Mammary epithelial cell (primary cell): ENCODE measurements at places on chromosomes 13 and 19. TPM values are rescaled to one million over a fixed set of nuclear protein-coding genes. Genes with fewer than 3 reads are reported as not detected.

DNA sequence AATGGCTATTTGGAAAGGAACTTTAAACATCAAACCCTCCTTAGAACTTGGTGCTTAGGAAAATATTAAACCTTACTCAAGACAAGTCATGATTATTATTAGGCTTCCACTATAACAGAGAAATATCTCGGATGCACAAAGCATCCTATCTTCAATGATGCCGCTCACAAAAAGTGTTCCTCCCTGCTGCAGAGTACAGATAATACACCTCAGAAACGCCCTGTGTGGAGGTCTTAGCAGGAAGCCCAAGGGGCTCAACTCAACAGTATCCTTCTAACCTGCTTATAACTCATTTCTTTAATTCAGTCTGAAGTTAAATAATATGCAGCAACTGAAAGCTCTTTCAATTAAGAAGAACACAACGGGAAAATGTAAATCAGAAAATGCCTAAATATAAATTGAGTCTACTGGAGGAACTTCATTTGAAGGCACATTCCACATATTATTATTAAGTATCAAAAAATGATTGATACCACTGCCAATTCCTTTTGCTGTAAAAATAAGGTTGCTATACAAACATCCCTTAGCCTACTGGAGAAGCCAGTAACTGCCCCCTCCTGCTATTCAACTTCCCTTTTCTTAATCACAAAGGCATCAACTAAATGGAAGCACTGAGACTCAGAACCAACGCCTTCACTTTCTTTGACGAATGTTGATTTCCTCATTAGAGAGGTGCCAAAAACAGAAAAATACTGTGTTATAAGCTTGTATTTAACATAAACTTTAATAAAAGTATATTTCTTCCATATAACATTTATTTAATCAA is 12.0 kb downstream of the ELF1 start:
- DNase-seq = no peak

DNA sequence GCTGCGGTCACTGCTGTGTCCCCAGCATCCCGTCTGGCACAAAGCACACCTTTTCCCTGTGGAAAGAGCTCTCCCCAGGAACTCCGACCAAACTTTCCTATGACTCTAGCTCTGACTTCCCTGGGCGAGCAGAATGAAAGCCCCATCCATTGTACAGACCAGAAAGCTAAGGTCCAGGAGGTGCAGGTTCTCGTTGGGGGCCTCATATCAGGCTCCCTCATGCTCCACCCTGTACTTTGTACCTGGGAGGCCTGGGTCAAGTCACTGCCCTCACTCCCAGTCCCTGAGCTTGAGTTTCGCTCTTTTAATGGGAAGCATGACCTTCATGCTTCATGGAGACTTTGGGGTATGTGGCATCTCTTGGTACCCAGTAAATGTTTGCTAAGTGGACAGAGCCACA is 18.4 kb downstream of the CYTH2 start:
- DNase-seq = no peak

DNA sequence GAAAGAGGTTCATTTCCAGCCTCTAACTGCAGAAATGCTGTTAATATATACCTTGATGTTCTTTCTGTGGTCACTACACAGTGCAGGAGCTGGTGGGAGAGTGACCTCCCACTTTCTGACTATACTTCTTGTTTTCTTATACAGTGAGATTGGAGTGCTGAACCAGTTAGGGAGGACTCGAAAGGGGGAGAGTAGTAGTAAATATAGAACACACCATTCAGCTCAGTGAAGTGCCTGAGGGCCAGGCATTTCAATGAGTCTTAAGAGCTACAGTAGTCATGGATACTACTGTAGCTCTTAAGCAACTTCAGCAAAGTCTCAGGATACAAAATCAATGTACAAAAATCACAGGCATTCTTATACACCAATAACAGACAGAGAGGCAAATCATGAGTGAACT is 372.9 kb downstream of the MTUS2 start:
- no peak for DNase-seq

Gene PVR
- 66.8 TPM for polyA plus RNA-seq

DNA sequence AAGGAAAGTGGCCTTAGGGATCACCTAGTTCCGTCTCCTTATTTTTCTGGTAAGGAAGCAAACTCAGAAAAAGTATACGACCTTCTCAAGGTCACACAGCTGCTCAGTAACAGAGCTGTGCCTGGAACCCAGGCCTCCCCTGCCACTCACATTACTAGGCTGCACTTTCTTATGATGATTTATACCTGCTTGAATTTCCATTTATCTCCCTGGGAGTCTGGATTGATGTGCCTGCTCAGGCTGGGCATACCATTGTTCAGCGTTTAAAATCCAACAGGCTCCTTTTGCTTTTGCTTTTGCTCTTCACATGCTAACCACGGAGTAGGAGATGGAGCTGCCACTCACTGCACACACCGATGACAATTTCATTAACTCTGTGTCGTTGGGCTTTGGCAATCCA is 241.0 kb downstream of the OLFM4 start:
- DNase-seq = no peak

Gene SIGLEC12
- not detected for polyA plus RNA-seq

- no peak for DNase-seq
Measured at GRCh38 chr13:75425216-75426009, 56.6 kb downstream of the TBC1D4 start.

Gene FAM124A
- 0.15 TPM for polyA plus RNA-seq

GRCh38 chr13:78659732-78660494 is 958 bp upstream of the OBI1 start:
- no peak for DNase-seq

DNA sequence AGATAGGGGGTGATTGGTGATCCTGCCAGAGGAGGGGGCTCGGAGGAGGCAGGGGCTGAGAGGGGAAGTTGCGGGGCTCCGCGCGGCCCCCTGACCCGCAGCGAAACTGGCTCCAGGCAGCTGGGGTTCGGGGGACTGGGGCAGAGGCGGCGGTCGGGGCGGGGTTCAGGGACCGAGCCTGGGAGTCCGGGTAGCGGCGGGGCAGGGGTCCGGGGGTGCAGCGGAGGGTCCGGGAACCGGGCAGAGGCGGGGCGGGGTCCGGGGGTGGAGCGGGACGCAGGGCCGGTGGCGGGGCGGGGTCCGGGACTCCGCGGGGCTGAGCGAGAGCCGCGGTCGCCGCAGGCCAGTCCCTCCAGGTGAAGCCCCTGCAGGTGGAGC is 1.2 kb downstream of the MADCAM1 start:
- no peak for DNase-seq
